ENCODE measurements at places on chromosomes 5 and 9. TPM values are rescaled to one million over a fixed set of nuclear protein-coding genes. Genes with fewer than 3 reads are reported as not detected.

Gene EIF4EBP3
- 1.8 TPM for total RNA-seq

Gene PKD2L2
- total RNA-seq, result not detected

Gene ARHGEF28
- 125 TPM for total RNA-seq

Gene PLPP6
- total RNA-seq, result 12.0 TPM

Gene DIRAS2
- not detected for total RNA-seq

Gene MOB3B
- 19.3 TPM for total RNA-seq

Gene FGD3
- total RNA-seq, result 0.67 TPM

- no peak for DNase-seq
These were observed 9.2 kb downstream of the SNX18 start for GRCh38 chr5:54526604-54527288.

- no peak for DNase-seq
These were observed 38.6 kb downstream of the RALGPS1 start for GRCh38 chr9:126953041-126953809.

- DNase-seq, result no peak
These were observed 74.3 kb downstream of the BOD1 start for GRCh38 chr5:173542159-173542558.

- DNase-seq, result no peak
These were observed 7.2 kb upstream of the MEF2C start for GRCh38 chr5:88890070-88890781.

DNA sequence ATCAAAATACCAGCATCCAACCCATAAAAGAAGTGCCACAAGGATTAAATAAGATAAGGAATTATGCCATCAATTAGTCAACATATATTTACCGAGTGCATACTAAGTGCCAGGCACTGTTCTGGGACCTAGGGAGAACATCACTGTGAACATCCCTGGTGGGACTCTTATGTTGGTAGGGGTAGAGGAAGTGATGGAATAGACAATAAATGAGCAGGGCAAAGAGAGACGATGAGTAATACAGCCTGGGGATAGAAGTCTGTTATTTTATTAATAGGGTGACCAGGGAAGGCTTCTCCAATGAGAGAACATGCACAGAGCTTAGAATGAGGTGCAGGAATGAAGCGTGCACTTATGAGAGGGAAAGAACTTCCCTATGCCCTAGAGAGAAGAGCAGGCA is 47.4 kb upstream of the VLDLR start:
- peak; percentile 25 for DNase-seq

DNA sequence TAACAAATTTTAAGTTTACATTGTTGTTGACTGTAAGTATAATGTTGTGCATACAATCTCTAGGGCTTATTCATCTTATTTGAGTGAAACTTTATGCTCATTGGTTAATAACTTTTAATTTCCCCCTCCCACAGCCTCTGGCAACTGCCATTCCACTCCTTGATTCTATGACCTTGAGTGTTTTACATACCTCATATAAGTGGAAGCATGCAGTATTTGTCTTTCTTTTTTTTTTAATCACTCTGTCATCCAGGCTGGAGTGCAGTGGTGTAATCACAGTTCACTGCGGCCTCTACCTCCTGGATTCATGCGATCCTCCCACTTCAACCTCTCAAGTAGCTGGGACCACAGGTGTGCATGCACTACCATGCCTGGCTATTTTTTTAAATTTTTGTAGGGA is 83.9 kb downstream of the KCTD16 start:
- DNase-seq, result no peak

DNA sequence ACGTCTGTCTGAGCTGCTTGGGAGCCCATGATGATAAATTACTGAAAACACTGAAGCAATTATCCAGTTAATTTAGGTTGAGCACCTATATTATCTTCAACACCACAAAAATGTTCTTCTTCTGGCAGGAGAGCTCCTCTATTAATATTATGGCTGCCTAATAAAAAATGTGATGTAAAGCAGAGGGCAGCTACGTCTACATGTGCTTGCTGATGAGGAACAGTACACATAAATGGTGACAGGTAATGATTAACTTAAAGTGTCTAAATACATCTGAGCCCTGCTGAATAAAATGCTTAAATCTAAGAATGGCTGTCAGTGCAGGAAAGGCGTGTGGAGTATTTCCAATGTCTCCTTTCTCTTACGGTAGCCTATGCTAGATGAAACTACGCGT is 131.3 kb upstream of the NR3C1 start:
- no peak for DNase-seq

- no peak for DNase-seq
These were observed 124.7 kb downstream of the WNK2 start for GRCh38 chr9:93308676-93309075.

DNA sequence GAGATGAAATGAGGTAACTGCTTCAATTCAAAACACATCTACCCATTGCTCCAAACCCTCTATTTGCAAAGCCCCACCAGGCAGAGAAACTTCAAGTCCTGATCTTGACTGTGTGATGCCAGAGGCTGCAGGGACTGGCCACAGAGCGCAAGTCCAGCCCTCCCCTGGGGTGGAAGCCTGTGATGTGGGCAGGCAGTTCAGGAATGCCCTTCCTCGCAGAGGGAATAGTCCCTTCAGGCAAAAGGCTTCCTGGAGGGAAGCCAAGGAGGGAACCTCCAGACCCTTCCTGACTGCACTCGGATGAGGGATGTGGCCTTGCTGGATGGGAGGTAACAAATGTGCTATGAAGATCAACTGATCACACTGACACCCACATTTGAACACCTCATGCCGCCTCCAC is 131.2 kb downstream of the SLIT3 start:
- no peak for DNase-seq

All from mammary epithelial cell (primary cell).